ENCODE measurements at places on chromosomes 1 and 21.
A peak's percentile ranks its signal among the peaks of the same experiment; 100 is the strongest.

- no peak for DNase-seq
These were observed 120.0 kb upstream of the ZC3H11B start for GRCh38 chr1:219732814-219733491.

DNA sequence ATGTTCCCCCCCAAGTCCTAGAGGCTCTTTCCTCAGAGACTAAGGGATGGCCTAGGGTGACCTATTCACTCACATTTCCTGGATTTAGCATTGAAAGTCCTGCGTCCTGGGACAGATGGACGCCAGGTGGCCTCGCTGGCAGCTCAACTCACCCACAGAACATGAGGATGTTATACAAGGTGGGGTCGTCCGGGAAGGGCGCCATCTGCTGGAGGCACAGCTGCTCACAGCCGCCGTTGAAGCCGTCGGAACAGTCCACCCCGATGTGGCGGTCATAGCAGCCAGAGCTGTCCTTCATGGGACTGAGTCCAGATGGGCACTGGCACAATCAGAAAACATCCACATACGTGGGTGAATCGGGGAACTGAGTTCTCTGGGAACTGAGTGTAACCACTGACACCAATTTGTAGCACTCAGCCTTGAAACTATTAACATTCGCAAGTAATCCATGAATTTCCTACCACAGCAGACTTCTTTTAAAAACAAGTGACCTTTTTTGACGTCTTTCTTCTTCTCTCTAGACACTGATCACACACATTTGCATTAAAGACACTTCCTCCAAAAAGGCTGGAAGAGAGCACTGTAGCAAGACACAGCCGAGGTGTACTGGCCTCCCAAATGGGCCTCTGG lies 215.4 kb downstream of the ASTN1 start:
- no peak for DNase-seq

GRCh38 chr21:37797403-37797802 lies 118.9 kb downstream of the KCNJ6 start:
- DNase-seq, result no peak

DNA sequence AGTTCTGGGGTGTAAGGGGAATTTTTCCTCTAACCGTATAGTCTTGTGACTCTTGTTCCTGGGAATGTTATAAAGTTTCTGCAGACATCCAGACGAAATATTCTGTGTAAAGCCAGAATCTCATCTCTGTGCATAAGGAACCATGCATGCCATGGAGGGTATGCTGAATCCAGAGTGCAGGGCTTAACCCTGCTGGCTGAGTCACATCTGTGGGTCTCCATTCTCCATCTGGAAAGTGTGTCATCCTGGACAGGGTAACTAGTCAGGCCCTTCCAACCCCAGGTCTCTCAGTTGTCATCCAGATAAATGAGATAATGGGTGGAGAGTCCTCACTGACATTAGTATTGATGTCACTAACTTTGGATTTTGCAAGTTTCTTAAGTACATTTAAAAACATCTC lies 48.8 kb downstream of the ATP5PO start:
- DNase-seq, result no peak

- DNase-seq, result no peak
These were observed 19.6 kb upstream of the HAO2 start for GRCh38 chr1:119348941-119349340.

DNA sequence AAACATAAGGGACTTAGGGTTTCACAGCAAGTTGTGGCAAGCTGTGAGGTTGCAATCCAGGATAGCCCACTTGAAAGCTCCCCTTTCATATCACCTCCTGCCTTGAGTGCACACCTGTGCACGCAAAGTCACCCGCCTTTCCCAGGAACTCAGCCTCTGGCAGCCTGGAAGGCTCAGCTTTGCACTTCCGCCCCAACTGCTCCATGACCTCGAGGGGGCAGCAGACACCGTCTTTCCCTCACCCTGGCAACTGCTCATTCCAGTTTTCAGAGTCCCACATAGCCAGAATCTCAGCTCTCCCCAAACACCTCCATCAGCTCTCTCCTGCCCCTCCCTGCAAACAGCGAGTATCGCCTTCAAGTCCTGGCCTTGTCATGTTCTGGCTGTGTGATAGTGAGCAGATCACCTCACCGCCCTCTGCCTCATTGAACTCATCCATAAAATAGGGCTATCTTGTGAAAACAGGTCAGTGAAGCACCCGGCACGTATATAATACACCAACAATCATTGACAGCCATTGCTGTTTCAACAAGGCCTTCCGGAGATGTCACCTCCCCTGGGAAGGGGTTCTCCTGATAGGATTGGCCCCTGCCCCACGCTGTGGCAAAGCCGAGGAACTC lies 32.2 kb upstream of the EPB41 start:
- peak; percentile 82 for DNase-seq

GRCh38 chr1:103002005-103002404 lies 106.3 kb downstream of the COL11A1 start:
- DNase-seq, result no peak

DNA sequence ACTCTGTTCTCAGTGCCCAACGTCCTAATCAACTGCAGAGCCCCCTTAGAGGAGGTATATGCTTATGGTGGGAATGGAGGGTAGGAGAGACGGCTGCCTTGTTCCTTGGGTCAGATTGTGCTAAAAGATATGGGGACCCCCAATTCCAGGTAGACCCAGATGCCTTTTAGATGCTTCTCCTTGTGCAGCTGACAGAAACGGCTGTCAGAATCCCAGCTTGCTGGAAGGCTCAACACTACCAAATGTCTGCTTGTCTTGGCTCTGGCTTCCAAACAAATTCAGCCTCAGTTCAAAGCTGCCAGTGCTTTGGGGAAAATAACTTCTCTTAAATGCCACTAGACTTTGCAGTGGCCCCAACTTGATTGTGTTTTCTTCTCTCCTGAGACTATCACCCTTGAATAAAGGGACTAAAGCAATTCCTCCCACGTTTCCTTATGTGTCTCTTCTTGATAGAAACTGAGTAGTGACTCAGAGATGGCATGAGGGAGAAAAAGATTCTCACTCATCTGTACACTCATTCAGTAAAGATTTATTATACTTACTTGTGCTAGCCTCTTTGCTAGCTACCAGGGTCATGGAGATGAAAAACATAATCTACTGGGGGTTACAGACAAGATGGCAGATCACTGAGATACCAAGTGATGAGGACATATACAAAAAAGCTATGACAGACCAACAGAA lies 3.4 kb upstream of the RNF19B start:
- no peak for DNase-seq

- DNase-seq, result no peak
These were observed 8.4 kb downstream of the RGS2 start for GRCh38 chr1:192817246-192817645.

- no peak for DNase-seq
These were observed 13.1 kb downstream of the FAM78B start for GRCh38 chr1:166153525-166154314.

GRCh38 chr1:162857850-162858249 lies 3.1 kb downstream of the CCDC190 start:
- no peak for DNase-seq

DNA sequence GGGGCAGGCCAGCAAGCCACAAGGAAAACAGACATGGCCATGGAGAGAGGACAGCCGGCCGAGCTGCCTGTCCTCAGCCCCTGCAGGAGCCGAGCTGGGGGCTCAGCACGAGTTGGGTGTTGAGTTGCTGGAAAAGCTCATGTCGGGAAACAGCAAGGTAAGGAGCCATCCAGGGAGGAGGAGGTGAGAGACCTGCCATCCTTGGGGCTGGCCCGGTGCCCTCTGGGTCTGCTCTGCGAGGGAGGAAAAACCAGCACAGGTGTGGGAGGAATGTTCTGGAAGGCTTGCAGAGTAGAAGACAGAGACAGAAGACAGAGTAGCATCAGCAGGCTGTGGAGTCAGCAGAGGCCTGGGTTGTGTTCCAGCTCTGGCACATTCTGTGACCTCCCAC lies 548.8 kb downstream of the PTPRU start:
- DNase-seq, result no peak

DNA sequence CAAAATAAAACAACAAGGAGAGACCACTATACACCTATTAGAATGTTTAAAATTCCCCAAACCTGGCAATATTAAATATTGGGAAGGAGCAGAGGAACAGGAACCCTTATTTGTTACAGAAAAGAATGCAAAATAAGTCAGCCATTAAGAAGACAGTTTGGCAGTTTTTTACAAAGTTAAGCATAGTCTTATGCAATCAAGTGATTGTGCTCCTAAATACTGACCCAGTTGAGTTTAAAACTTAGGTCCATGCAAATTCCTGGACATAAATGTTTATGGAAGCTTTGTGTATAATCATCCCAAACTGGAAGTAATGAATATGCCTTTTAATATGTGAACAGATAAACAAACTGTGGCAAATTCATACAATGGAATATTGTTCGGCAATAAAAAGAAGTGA lies 72.9 kb upstream of the RGS4 start:
- no peak for DNase-seq

DNA sequence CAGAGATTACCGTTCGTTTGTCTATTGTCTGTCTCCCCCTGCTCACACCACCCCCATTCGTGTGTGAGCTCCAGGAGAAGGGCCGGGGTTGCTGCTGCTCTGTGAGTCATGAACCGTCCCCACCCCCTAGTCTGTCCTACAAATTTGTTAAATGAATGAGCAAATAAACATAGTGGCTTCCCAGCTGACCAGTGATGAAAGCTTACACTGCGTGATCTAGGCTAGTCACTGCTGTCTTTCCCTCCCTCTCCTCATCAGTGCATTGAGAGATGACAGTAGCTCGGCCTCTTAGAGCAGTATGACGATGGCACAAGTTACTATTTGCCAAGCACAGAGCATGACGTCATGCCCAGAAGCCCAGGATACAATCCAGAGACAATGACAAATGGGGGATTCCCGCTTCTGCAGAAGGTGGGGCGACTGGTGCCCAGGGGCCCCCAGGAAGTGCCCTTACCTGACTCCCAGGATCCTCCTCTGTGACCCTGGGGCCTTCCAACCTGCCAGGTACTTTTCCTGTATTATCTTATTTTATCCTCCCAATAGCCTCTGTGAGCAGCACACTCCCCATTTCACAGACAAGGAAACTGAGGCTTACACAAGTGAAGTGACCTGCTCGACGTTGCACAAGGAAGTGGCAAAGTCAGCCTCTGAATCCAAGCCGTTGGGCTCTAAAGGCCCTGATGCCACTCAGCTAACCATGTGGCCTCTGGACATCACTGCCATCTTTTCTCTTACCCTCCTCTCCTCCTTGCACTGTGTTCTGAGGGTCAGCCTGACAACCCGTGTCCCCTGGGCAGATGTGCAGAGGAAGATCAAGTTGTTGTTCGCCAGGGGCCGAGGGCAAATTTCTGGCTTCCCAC lies 8.6 kb upstream of the EPHA2 start:
- DNase-seq, result no peak

- DNase-seq, result no peak
These were observed 306.7 kb downstream of the DSCAM start for GRCh38 chr21:40540216-40540615.

DNA sequence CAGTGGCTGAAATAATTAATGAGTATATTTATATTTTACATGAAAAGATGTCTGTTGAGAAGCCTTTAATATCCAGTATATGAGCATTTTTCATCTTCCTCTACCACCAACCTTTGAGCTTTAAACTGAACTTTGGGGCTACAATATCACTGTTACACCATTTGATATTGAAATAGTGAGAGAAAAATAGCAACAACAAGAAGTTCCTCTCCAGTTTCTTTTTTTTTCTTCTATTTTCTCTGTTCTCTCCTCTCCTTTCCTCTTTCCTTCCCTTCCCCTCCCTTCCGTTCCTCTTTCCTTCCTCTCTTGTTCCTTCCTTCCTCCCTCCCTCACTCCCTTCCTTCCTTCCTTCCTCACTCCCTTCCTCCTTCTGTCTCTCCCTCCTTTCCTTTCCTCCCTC lies 1591.4 kb downstream of the PLA2G4A start:
- no peak for DNase-seq

- no peak for DNase-seq
These were observed 49.0 kb upstream of the NADK start for GRCh38 chr1:1827089-1827848.
